ENCODE measurements at places on chromosomes 3 and 15.

DNA sequence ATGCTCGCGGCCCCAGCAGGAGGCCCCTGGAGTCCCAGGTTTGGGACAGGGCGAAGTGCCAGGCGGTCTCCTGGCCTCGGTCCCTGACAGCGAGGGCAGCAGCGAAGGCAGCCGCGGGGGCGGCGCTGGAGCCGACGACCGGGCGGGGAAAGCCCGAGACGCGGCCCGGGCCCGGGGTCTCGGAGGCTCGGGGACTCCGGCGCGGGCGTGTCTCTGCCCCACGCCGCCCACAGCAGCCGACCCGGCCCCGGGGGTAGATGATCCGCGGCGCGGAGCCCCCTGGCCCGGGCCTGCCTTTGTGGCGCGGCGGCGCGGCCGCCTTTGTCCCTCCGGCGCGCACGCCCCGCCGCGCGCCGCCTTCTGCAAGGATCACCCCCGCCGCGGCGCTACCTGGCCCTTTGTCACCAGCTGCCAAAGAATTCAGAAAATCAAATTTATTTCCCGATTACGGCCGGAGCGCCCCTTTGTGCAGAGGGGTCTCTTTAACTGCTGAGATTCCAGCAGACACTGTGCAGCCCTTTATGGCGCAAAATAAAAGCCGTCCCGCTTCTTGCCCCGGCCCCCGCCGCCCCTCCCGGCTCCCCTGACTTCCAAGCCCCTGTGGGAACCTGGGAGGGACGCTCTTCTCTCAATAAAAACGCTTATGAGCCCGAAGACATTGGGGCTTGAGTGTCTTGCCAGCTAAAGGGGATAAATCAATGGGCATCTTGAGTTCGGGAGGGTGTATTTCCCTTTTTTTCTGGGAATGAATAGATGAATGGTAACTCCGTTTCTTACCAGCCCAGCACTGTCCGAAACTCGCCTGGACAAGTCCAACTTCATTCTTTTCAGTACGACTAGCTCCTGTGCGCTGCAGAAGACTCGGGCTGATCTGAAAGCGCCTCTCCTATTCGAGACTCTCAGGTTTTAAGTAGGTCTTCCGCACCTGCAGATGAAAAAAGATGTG lies 68.4 kb downstream of the HES1 start:
- DNase-seq = no peak

- no peak for DNase-seq
These were observed 49.9 kb downstream of the ACAD9 start for GRCh38 chr3:128929364-128929763.

- peak; percentile 7 for DNase-seq
These were observed 1077.0 kb downstream of the ROBO2 start for GRCh38 chr3:78116874-78117273.

- DNase-seq = no peak
These were observed 1.2 kb downstream of the GP5 start for GRCh38 chr3:194397757-194398312.

DNA sequence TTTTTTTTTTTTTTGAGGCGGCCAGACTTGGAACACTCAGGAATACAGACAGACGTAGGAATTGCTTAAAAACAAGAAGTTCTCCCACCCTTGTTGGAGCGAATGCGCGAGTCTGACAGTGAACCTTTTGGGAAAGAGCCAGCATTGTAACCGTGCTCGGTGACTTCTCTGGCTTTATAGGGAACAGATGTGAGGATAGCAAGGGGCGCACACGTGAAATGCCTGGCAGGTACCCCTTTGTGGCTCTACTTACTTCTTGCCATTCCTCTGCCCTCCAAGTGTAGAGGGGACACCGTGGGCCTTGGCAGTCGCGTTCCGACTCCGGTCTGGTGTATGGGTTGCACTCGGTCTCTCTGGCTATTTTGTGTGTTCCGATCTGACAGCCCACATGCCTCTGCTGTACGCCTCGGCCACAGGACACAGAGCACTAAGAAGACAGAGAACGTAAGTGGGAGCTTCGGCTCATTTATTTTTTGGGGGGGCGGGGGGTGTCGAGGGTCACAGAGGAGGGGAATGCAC lies 126.4 kb downstream of the ADAMTS9 start:
- no peak for DNase-seq

DNA sequence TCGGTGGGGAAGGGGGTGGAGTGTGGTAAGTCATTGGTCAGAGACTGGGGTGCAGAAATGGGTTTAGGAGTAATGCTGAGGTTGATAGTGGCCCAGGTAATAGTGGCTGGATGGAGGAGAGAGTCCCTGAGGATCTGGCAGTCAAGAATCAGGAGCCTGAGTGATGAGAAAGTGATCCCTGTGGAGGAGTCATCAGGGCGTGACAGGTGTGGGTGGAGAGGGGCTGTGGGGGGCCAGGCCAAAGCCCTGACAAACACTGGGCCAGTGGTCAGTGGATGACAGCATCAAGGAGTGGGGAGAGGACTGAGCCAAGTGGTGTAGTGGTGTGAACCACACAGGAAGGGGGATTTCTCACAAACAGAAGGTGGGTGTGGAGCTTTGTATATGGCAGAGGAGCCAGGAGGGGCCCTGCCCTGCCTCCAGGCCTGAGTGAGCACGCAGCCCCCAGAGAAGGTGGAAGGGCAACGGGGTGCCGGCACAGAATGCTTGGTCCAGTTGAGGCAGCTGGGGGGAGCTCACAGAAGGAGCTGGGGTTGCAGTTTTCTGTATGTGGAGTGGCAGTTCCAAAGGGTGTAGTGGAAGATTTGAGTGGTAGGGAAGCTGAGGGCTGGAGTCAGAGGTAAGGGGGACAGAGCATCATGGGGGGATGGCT lies 77.1 kb downstream of the SPSB4 start:
- no peak for DNase-seq

DNA sequence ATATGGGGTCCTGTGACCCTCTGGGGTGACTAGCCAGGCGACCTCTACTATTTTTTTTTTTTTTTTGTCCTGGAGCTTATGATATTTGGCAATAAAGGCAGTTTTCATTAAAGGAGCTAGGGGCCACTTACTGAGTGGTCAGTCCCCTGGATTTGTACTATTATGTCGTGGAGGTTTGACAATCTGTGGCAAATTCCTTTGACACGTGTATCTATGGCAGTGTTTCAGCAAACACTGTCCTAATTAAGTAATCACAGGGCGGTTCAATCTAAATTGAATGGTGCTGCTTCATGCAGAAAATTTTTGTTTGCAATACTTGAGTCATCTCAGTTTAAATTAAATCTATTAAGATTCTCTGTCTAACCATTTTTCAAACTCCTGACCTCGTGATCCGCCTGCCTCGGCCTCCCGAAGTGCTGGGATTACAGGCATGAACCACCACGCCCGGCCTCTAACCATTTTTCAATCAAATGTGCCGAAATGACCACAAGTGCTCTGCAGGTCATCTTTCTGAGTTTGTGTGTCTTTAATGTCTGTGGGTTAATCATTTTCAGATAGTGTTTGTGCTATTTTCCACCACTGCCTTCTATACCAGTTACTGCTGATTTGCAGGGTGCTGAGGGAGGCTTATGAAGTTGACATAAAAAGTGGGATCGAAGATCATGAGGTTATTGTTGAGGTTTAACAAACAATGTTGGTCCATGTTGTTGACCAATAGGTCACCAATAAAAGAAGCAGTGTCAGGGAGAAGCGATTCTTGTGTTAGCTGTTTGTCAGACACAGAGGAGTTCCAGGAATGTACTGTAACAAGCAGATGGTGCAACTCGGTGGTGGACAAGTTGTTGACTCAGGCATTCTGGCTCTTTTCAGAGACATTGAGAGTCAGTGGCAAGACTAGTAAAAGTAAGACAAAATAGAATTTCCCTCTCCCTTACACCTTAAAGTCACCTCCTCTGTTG lies 18.6 kb upstream of the SLC2A2 start:
- DNase-seq = peak; percentile 14

DNA sequence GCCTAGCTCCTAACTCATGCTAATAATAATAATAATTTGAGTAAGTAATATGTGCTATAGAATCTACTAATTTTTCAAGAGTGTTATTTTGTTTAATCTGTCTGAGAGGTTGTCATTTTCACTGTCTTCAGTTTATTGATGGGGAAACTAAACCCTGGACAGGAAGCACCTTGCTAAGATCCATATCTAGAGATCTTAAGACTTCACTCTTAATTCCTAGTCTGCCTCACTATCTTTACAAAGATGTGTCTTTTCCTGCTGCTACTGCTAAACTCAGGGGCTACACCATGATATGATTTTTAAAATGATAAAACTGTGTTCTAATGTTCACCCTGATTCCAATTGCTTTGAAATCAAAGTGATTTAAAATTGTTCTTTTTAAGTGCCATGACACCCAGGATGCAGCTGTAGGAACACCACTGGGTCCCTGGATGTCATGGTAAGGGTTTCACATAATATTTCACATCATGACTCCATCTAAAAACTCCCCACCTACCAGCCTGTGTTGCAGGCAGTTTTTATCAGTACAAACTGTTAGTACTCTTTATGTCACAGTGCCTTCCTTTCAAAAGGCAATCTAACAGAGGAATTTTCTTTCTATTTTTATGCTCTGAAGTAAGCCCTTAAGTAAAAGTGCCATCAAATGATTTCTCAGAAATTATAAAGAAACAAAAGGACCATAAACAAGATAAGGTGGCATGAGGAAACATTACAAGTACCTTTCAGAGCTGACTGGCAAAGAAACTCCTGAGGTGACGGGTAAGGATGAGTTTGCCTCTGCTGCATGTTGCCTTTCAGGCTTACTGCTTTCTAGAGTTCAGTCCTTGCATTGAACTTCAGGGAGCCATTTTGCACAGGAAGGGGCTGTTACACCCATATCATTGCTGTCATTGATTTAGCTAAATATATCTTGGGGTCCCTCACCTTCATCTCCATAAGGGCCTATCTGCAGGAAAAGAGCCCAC lies 160.1 kb upstream of the SATB1 start:
- no peak for DNase-seq

DNA sequence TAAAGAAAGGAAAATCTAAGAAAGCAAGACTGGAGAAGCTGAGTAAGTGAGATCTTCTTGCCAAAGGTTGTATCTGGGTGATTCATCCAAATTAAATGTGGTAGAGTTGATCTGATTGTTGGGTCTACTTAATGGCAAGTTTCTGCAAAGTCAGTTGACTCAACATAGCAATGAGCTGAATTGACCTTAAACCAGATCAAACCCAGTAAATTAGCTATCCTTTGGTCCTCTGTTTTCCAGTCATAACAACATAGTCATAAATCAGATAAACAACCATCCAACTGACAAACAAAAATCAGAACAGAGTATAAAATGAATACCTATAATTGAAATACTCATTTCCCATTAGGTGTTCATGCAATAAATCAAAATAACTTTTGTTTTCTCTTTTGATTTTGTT lies 142.6 kb upstream of the CFAP20DC start:
- DNase-seq = peak; percentile 76

Measured in RPMI7951 (cell line).